Cardiac septum (tissue), 1 donor: ENCODE measurements at places on chromosomes 3 and 15. TPM values are rescaled to one million over a fixed set of nuclear protein-coding genes. Genes with fewer than 3 reads are reported as not detected.

The BUB1B gene
- 0.43 TPM for total RNA-seq

The IFT57 gene
- 23.1 TPM for total RNA-seq

The SERINC4 gene
- 0.43 TPM for total RNA-seq

The GPR160 gene
- 0.78 TPM for total RNA-seq

The THSD4 gene
- 116 TPM for total RNA-seq

The STXBP5L gene
- not detected for total RNA-seq

The GOLGA8M gene
- total RNA-seq = 1.9 TPM

The TTLL13 gene
- 0.16 TPM for total RNA-seq

The GOLGA8J gene
- not detected for total RNA-seq

The EIF3J gene
- total RNA-seq = 78.4 TPM

The TMEM108 gene
- total RNA-seq = 1.3 TPM

The CD96 gene
- total RNA-seq = 0.57 TPM

The TMA7 gene
- total RNA-seq = 192 TPM

The CD86 gene
- total RNA-seq = 1.9 TPM

The VGLL3 gene
- 5.2 TPM for total RNA-seq

The DAZL gene
- total RNA-seq = not detected

The ASB14 gene
- total RNA-seq = 5.8 TPM

The DPH3 gene
- 23.1 TPM for total RNA-seq

The TCF12 gene
- 57.3 TPM for total RNA-seq

The PDCD6IP gene
- 134 TPM for total RNA-seq

The CPNE9 gene
- not detected for total RNA-seq

The IL17RE gene
- 1.1 TPM for total RNA-seq

The HMG20A gene
- 36.0 TPM for total RNA-seq

The C2CD4A gene
- 0.05 TPM for total RNA-seq

The WNT5A gene
- total RNA-seq = 0.92 TPM

The PIK3CB gene
- total RNA-seq = 26.1 TPM

The ITGA11 gene
- total RNA-seq = 9.3 TPM

The UCN2 gene
- total RNA-seq = 0.48 TPM
